Cardiac septum (tissue), 1 donor: ENCODE measurements at places on chromosomes 6 and 20. TPM values are rescaled to one million over a fixed set of nuclear protein-coding genes. Genes with fewer than 3 reads are reported as not detected.

ARMC2 gene
- 11.0 TPM for total RNA-seq

GRCh38 chr20:62141397-62142251 lies 1.6 kb downstream of the PSMA7 start:
- DNase-seq: no peak

- DNase-seq: no peak
Measured at GRCh38 chr6:82415820-82416219, 52.2 kb downstream of the TPBG start.

DNA sequence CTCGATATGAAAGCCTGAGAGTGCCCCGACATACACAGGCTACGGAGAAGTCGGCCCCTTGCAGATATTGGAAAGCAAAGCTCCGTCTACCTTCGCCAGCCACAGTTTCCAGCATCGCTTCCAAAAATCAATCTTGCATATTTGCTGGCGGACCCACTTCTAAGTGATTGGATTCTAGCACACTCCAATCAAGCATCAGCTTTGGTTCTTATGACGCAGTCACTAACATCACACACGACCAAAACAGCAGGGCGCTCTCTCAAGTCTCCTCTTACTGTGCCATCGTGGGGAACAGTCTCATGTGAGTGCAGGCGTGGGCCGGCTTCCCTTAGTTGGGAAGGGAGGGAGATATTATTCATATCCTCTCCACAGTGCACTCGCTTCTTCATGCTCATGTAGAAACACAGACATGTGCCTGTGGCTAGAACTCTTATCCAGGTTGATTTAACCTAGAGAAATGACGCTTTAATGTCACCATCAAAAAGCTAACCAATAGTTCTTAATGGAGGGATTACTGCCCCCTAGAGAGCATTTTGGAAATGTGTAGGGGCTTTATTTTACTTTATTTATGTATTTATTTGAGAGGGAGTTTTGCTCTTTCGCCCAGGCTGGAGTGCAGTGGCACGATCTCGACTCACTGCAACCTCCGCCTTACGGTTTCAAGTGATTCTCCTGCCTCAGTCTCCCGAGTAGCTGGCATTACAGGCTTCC lies 229.8 kb downstream of the SOD2 start:
- no peak for DNase-seq

KHDC1L gene
- total RNA-seq: not detected

DNA sequence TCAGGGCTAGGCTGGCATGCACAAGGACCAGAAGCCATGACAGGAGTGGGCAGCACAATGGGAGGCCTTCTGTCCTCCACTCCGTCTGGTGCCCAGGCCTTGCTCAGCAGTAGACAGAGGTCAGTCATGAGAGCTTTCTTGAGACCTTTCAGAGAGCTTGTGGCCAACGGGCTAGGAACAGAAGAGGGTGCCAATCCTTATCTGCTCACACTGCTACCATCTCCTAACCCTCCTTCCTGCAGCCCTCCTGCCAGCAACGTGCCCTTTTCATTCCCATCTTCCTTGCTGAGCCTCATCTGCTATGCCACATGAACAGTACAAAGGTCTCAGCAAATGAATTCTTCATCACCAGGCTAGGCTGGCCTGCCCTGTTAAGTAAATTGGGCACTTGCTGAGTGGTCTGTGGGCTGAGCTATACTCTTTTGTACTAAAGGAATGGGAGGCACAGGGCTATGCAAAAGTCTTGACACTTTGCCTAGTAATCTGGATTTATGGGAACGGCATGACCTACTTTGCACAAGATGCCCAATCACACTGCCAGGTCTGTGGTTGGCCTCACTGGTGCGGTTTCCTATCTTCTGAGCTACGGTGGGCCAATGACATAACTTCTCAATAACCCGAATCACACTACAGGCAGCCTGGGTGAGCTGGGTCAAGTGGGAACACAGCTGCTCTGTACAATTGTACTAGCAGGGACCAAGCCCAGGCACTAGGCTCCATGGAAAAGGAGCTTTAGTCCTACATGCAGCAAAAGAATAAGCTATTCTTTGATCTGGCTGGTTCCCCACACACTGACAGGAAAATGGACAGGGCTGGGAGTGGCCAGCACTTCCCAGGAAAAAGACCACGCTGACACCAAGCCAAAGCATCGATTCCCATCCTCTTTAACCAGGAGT lies 47.8 kb downstream of the ELOVL5 start:
- DNase-seq: no peak

MLIP gene
- total RNA-seq: 319 TPM
